ENCODE measurements at places on chromosomes 11 and 22.

DNA sequence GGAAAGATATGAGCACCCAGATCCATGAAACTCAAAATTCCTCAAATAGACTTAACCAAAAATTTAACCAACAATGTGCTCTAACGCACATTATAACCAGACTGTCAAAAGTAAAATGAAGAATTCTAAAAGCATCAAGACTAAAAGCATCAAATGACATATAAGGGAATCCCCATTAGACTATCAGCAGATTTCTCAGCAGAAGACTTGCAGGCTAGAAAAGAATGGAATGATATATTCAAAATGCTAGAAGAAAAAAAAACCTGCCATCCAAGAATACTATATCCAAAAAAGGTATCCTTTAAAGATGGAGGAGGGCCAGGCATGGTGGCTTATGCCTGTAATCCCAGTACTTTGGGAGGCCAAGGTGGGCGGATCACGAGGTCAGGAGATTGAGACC, 117.5 kb upstream of the UBASH3B start:
- DNase-seq, result no peak

- peak; percentile 10 for DNase-seq
These were observed 3.9 kb upstream of the NAP1L4 start for GRCh38 chr11:2995893-2996554.

GRCh38 chr11:17413414-17414316, 25.2 kb upstream of the KCNJ11 start:
- no peak for DNase-seq

- DNase-seq, result peak; percentile 71
These were observed 26.9 kb downstream of the SNAP29 start for GRCh38 chr22:20885557-20886323.

GRCh38 chr11:48047616-48048015, 67.3 kb downstream of the PTPRJ start:
- DNase-seq, result no peak

DNA sequence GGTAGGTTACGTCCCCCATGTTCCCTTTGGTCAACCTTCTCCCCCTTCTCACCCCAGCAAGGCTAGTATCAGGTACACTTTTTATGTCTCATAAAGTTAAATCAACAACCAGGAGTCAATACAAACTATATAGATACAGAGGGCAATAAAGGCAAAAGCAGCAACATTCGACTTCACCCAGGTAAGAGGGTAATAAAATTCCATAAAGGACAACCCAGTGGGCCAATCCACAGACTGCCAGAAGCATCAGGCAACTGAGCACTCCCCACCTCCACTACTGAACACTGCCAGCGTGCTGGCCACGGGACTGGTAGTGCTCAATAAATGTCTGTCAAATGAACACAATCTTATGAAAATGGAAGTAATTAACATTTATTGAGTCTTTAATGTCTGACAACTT, 5.1 kb upstream of the MS4A18 start:
- no peak for DNase-seq

DNA sequence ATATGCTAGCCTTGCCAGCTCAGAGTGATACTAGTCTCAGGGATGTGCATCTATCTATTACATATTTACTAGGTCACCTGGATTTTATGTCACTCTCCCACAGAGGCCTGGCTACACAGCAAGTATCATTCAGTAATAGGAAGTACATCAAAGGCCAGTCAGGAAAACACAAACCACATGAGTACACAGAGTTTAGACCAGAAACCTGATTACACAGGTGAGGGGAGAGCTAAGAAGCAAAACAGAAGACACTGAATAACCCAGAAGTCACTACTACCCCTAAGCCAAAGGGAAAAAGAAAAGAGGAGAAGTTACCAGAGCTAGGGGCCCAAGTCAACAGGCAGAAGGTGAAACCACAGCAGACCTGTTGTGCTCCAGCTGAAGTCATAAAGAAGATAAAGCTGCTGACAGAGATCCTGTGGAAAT, 13.3 kb downstream of the LPXN start:
- no peak for DNase-seq

- DNase-seq, result no peak
These were observed 10.4 kb upstream of the THY1 start for GRCh38 chr11:119433358-119433725.

DNA sequence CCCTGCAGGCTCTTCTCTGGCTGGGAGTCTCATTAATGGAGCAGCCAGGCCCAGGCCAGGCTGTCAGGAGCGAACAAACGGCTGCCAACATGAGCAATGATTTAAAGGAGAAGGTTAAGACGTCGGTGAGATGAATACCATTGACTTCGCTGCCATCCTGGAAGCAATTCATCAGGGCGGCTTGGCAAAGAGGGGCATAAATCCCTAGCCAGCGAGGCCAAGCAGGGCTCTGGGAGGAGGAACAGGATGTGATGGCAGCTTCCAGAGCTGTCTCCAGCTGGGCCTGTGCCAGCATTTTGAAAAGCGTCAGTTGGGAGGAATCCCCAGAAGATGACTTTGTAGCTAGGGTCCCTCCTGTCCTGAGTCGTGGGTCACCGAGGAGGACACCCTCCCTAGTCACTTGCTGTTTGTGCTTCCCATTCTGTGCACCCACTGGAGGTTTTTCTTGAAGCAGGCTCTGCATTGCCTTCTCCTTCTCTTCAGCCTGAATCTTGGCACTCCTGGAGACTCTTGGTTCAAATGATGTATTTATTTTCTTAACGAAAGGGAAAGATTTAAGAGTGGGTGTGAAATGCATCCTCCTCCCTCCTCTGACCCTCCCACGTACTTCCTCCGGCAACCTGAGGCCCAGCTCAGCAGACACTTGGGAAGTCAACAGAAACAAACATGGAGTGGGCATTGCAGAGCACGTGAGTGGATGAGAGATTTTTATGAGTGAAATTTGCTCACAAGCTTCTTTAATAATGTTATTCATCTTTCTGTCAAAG, 476.3 kb upstream of the CADM1 start:
- no peak for DNase-seq

- DNase-seq, result no peak
These were observed 1.1 kb downstream of the CHADL start for GRCh38 chr22:41239443-41240128.

DNA sequence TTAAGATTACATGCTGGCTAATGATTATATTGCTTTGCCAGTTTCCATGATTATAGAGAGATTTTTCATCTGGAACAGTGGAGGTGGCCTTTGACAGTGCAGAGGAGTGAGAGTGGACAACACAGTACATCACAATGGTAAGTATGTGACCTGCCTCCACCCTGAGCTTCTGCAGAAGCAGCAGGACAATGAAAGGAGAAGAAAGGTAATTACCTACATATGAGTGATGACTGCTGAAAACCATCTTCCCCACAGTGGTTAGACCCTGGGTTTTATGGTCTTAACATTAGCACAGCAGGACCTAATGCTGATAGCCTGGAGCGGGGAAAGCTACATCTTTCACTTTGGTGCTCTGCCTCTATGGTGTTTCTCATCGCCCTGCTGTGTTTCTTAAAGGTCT, 454.7 kb upstream of the DDI1 start:
- no peak for DNase-seq

DNA sequence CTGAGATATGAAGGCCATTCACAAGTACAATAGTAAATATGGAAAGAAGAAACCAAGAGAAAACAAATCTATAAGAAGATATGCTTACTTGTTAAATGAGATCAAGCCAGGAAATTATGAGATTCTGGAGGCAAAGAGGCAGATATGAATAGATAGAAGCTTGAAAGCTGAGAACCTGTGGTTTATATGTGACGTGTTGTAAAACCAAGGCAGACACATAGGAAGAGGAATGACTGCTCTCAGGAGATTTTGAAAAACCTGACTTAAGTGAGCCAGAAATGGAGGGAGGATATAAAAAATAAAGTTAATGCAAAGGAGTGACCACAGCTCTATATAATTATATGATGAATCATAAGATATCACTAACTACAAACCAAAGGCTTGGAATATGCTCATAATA, 1160.5 kb upstream of the CNTN5 start:
- no peak for DNase-seq

GRCh38 chr11:92607969-92608722, 361.3 kb upstream of the MTNR1B start:
- no peak for DNase-seq

GRCh38 chr11:19218216-19218615, 16.4 kb upstream of the CSRP3 start:
- no peak for DNase-seq

GRCh38 chr11:124625504-124626168, 3.0 kb downstream of the TBRG1 start:
- DNase-seq, result no peak

- DNase-seq, result no peak
These were observed 90.9 kb downstream of the APIP start for GRCh38 chr11:34825315-34825669.

DNA sequence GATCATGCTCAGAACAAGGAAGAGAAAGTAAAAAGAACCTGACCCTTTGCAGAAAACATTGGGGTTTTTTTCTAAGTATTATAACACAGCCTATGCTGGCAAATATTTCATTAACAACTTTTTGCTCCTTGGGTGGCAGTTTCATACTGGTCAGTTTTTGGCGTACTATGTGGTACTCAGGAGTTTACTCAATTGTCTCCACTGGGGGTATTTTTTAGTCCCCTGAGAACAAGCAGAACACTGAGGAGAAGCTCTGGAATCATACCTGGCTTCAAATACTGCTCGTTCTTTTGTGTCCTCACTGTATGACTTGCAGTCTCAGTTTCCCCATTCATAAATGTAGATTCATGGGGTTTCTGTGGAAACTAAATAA, 90.4 kb downstream of the SERGEF start:
- no peak for DNase-seq

DNA sequence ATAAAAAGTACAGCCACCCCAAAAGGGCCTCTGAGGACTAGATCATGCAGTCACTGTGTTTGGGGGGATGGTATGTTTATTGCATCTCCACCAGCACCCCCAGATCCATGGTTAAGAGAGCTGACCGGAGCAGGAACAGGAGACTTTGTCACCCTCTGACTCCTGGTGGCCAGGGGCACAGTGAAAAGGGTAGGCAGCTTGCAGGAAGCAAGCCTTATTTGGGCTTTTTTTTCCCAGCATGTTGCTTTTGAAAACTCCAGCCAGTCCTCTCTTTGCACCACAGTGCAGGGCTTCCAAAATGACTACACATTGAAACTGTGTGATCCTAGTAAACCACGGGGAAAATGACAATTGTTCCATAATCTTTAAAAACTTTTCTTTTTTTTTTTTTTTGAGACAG, 20.6 kb downstream of the PRR5 start:
- no peak for DNase-seq

DNA sequence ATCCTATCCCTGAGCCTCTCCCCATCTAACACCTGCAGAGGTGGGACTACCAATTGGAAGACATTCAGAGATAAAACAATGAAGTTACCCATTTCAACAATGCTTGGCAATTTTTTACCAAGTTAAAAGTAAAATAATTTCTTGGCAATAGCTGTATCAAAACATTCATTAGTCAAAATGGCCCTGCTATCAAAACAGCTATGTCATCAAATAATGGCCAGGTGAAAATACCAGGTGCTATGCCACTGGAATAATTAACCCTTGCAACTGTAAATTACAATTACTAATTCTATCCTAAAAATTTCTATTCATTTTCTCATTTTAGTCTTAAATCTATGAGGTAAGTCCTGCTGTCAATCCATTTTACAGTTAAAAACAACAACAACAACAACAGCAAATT, 43.3 kb downstream of the NOX4 start:
- DNase-seq, result no peak

- DNase-seq, result no peak
These were observed 9.8 kb upstream of the TSSC4 start for GRCh38 chr11:2390725-2391151.

GRCh38 chr11:73393479-73394415, 17.5 kb downstream of the RELT start:
- DNase-seq, result peak; percentile 80

DNA sequence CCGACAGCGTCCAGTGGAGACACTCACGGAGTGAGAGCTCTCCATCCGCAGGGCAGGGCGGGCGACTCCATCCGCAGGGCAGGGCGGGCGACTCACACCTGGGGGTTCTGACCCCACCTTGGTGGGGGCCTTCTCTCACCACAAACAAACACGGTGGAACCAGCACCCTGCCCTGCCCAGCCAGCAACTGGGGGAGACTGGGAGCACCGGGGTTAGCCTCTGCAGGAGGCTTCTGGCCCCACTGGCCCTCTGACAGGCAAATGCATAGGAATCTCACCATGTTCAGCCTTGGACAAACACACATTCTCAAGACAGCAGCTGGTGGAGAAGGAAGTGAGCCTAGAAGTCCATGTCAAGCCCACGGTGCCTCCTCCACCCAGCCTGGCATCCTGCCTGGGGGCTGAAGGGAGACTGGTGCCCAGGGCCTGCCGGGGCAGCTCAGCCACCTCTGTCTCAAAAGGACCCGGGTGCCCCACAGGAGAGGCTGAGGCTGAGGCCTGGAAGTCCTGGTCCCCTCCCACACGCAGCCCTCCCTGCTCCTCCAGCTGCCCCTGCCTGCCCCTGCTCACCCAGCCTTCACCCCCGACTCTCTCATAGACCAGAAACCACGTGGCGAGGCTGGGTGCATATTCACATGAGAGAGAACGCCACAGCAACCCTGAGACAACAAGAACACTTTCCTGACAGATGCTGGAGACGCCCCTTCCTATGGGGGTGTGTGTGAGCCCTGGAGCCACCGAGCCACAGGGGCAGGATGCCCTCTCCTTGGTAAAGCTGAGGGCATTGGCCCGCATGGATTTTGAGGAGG, 98.4 kb upstream of the B3GAT1 start:
- DNase-seq, result peak; percentile 28

- DNase-seq, result no peak
These were observed 177.9 kb downstream of the ETS1 start for GRCh38 chr11:128409476-128409875.

- DNase-seq, result no peak
These were observed 91.7 kb upstream of the CSNK2A3 start for GRCh38 chr11:11444804-11445131.

GRCh38 chr11:36309779-36310178, 13.7 kb downstream of the PRR5L start:
- DNase-seq, result no peak

- no peak for DNase-seq
These were observed 428.5 kb downstream of the SOX6 start for GRCh38 chr11:15927864-15928217.

GRCh38 chr11:64789331-64790204, 11.2 kb upstream of the SF1 start:
- no peak for DNase-seq

- DNase-seq, result no peak
These were observed 22.8 kb upstream of the SLC25A18 start for GRCh38 chr22:17540481-17540880.

DNA sequence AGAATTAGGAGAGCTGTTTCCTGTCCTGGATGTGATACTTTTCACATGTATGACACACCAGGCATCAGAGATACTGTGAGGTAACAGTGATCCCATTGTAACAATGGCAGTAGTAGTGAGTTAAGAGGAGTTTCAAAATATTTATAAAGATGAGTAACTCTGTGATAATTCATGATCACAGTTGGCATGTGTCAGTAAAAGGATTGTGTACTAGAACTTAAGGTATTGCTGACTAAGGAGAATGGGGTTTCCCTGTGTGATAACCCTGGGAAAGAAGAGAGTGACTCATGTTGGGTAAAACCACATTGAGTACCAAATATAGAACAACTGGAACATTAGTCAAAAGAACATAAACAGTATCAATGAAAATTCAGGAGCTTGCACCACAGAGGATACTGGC, 22.9 kb upstream of the SLC5A1 start:
- no peak for DNase-seq

Data from right forelimb (tissue), 1 donor.